ENCODE measurements at places on chromosomes 2 and 18.

DNA sequence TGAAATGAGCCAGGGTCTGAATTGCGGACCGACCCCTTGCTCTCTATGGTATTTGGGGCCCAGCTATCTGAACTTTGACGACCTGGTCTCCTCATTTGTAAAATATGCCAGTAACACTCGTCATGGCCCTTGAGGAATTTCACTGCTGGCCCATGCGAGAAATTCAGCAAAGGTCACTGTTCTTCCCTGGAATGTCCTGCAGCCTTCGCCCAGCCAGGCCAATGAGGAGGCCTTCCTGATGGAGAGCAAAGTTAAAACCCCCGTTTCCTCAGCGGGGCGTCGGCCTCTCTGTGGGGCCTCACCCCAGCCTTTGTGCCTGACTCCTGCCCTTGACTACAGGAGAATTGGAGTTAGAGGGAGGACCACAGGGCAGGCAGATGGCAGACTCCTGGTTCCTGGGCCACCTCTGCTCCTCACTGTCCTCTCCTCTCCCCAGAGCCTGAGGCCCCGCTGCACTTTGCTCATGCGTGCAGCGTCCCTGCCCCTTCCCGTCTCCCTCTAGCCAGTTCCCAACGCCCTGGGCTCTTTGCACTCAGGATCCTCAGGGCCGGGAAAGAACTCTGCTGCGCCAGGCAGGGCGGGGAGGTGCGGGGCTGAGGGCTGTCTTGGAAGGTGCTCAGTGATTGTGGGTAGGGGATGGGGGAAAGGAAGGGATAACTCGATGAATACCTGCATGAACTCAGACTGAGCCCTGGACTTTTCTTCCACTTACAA, 257.0 kb upstream of the RAB6C start:
- no peak for DNase-seq

DNA sequence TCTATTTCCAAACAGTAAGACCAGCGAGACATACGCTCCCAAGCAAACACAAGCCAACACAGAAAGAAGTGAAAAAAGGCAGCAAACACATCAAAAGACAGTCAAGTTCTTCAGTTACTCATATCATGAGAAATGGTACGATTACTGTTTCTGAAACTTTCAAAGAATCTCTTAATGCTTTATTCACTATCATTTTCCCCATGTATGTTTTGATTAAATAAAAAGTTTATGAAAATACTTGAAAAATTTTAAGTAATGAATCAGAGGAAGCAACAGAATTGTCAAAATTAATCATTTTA, 114.9 kb downstream of the HDAC4 start:
- DNase-seq, result no peak

- DNase-seq, result no peak
Measured at GRCh38 chr18:35386600-35387100, 9.5 kb upstream of the ZNF396 start.

- DNase-seq, result no peak
Measured at GRCh38 chr2:217942731-217943335, 60.0 kb downstream of the TNS1 start.

DNA sequence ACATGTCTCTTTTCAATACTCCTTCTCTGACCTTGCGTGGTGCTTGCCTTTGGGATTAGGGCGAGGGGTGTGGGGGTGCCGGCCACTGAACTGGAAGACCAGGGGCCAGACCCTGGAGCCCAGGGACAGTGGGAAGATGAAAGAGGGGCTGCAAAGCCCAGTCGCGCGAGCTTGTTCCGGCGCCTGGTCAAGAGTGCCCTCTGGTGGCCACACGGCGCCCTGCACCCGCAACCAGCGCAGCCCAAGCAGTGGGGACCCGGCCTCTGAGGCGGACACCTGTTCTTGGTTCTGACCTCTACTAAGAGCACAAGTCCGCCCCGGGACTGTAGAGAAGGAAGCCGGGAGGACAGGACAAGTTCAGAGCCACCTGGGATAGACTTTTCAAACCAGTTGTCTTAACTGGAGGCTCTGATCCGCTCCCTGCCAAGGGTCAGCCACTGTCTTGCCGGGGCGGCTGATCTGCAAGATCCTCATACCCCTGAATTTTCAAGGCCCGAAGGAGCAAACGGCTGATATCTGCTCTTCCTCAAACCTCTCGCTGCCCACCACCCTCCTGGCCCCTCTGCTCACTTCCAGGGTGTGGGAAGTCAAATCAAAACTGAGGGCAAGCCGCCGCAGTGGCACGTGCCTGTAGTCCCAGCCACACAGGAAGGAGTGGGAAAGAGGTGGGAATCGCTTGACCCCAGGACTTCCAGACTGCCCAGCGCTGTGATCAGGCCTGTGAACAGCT, 14.9 kb upstream of the MSH6 start:
- peak; percentile 49 for DNase-seq

DNA sequence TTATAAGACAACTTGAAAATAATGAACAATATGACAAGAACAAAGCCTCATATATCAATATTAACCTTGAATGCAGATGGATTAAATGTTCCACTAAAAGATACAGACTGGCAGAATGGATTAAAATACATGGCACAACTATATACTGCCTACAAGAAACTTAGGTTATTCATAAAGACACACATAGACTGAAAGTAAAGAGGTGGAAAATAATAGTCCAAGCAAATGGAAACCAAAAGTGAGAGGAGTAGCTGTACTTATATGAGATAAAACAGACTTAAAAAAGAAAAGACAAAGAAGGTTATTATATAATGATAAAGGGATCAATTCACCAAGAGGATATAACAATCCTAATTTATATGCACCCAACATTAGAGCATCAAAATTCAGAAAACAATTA, 18.2 kb downstream of the LMAN1 start:
- DNase-seq, result no peak

DNA sequence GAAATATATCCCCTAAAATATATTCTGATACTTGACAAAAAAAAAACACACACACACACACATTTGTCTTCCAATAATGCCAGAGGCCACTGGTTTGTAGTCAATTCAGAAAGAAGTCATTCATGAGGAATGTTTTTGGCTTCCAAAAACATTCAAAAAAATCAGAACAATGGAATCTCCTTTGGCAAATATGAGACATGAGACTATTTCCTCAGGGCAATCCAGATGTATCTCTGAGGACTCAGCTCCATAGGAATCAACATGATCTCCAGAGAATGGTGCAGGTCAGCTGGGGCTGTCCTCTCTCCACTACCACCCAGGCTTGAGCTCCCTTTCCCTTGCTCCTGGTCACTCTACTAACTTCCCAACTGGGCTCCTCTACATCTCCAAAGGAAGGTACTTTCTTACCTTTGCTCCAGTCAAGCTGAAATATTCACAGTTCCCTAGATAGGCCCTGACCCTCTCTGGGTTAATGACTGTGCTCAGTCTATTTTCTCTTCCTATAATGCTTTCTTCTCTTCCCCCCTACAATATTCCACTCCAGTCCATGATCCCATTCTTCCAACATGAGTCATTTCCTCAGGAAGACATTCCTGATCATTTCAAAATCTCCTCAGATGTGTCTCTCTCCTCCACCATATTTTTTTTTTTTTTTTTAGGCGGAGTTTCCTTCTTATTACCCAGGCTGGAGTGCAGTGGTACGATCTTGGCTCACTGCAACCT, 145.3 kb downstream of the C1D start:
- no peak for DNase-seq

DNA sequence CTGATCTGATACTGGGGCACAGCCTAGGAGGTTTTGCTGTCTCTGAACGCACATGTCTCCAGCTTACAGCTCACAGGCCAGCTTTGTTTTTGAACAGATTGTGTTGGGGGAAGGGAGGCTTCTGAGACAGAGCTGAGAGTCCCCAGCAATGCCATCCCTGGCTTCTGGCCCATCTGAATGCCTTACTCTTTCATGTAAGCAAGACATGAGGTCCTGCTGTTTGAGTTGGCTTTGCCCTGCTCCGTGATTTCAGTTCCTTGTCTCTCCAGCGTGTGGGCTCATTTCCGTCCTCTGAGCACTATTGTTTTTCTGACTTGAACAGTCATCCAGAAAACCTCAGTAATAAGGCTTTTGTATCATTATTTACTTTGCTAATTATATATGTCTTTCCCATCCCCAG, 194.9 kb upstream of the TNP1 start:
- DNase-seq, result no peak

- no peak for DNase-seq
Measured at GRCh38 chr18:76988031-76988826, 144.4 kb downstream of the MBP start.

GRCh38 chr2:176126929-176127773, 2.4 kb upstream of the HOXD8 start:
- peak; percentile 32 for DNase-seq

DNA sequence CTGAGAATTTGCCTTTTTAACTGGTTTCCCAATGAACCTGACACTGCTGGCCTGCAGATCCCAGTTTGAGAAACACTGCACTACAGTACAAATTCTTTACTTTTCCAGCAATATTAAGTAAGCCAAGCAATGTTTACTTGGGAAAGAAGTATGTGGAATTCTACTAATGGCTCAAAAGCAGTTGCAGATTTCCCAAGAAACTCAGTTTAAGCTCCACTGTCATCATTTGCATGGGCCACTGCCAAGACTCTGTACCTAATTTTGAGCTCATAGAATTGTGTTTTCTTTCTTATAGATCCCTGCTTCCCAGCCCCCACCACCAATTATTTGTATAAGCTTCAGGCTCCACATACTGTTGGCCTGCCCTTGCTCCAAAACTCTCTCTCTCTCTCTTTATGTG, 676.1 kb downstream of the RNF144A start:
- DNase-seq, result no peak

GRCh38 chr18:72692086-72692485, 147.9 kb upstream of the CBLN2 start:
- DNase-seq, result no peak

GRCh38 chr2:80519699-80520291, 215.2 kb upstream of the LRRTM1 start:
- DNase-seq, result no peak

GRCh38 chr2:166163775-166164174, 36.0 kb upstream of the SCN1A start:
- DNase-seq, result no peak

GRCh38 chr2:232891621-232892071, 21.6 kb downstream of the SNORC start:
- no peak for DNase-seq

DNA sequence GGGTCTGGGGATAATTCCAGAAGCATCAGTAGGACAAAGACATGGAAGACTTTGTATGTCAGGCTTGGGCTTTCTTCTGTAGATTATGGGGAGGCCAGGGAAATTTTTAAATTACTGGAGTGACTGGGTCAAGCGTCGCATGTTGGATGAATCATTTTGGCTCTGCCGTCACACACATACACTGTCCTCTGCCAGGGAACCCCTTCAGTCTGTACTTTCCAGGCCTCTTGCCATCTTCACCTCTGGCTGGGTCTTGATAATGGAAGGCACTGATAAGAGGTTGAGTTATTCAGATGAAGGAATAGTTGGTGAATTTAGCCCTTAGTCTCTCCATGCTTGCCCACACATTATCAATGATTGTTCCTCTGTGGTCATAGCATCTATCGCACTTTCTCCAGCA, 895.1 kb upstream of the CELF4 start:
- DNase-seq, result no peak

DNA sequence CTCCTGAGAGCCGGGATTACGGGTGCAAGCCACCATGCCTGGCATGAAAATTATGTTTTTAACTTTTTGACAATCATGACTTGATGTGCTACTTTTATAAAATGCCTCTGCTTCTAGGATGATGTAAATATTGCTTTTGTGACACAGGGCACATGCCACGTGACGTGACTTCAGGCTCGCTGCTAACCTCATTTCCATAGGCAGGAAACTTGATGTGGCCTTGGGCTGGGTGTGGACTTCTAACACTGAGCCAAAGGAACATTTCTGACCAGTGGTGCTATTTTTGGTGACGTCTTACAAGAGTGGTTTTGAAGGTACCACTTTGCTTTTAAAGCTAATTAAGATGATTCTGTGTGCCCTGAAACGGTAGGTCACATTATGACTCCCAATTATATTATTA, 34.2 kb upstream of the THOC1 start:
- no peak for DNase-seq

DNA sequence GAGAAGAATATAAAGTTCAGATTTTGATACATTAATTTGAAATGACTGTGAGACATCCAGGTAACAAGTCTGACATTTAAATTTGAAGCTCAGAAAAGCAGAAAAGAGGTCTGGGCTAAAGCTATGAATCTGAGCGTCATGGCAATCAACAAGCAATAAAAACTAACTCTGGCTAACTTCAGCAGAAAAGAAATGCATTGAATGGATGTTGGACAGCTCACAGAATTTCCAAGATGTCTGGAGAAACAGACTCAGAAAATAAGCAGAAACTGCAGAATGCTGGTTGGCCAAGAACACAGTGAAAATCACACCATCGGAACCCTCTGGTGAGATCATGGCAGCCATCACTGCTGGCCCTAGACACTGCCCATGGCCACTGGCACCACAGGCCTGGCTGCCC, 366.6 kb downstream of the METTL4 start:
- no peak for DNase-seq

GRCh38 chr18:69636529-69637301, 236.0 kb downstream of the DOK6 start:
- DNase-seq, result no peak

- DNase-seq, result no peak
Measured at GRCh38 chr18:52874774-52875173, 534.8 kb downstream of the DCC start.

DNA sequence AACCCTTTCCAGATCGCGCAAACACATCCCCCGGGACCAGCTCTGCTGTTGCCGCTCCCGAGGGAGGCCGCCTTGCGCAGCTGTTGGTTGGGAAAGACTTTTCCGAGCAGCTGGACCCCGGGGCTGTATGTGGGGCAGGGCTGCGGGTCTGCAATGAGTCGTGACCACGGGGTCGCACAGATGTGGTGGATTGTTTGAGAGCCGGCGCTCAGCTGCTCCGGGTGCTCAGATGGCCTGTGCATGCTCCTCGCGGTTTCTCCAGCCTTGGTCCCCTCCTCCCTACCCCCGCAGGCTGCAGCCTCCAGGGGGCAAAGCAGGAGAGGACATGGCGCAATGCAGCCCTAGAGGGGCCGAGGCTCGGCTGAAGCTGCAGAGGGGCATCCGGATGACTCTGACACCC, 105.2 kb upstream of the OTOS start:
- no peak for DNase-seq

DNA sequence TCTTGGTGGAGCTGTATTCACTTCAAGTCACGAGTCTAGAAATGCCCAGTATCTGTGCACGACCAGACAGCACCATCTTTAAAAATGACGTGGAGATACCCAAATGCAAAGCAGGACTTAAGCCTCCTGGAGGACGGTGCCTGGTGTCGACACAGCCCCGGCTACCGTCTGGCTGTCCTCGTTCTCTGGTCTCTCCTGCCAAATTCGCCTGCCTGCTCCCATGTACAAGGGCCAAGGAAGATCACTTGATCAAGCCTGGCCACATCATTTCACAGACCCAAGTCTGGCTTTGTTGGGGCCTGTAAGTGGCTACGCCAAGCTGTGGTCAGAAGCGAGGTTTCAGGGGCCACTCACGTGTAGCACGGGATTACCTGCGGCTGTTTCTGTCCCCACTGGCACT, 9.4 kb downstream of the ODC1 start:
- DNase-seq, result no peak

DNA sequence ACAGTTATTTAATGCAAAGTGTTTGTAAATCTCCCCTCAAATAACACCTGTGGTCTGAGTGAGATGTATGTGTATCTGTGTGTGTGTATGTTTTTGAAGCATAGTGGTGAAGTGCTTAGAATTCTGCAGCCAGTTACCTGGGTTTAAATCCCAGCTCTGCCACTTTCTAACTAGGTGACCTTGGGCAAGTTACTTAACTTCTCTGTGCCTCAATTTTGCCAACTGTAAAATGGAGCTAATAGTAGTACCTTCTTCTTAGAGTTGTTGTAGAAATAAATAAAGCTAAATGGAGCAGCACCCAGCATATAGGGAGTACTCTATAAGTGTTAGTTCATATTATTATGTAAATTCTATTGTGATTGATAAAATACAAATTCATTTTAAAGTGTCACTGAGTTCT, 48.9 kb downstream of the TGFA start:
- DNase-seq, result no peak

Measured in GM18507 (cell line).